Activated CD8-positive, alpha-beta memory T cell treated with anti-CD3 and anti-CD28 coated beads for 1 hour (primary cell): ENCODE measurements at places on chromosomes 6 and 20.

DNA sequence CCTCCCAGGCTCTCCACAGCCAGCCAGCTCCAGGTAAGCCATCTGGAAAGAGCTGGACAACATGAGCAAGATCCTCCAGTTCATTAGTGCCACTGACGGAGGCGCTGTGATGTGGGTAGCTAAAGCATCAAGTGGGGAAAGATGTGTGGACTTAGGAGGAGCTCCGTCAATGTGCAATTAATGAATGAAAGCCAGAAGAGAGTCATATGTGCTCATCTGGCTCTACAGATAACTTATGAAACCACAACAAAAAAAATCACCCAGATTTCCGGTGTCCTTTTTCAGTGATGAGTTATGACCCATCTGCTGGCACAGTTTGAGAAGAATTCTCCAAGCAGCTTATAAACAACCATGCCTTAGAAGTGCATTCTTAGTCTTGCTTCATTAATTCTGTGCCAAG lies 311.7 kb upstream of the PLCB4 start:
- no peak for DNase-seq

DNA sequence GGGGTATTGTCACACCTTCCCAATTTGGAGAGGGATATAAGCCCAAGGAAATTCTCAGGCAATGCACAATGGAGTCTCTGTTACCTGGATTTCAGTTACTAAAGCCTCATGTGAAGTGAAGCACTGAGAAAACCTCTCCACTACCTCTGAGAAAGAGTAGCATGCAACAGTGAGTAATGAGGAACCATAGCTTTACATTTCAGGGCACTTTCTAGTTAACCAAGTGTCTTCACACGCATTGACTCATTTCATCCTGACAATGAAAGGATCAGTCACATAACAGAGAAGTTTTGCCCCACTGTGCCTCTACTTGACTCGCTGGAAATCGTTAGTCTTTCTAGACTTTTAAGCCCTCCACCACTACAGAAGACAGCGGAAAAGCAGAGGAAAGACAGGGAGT lies 86.2 kb upstream of the ARID1B start:
- no peak for DNase-seq

GRCh38 chr6:110492584-110492983 lies 16.2 kb upstream of the SLC22A16 start:
- no peak for DNase-seq

DNA sequence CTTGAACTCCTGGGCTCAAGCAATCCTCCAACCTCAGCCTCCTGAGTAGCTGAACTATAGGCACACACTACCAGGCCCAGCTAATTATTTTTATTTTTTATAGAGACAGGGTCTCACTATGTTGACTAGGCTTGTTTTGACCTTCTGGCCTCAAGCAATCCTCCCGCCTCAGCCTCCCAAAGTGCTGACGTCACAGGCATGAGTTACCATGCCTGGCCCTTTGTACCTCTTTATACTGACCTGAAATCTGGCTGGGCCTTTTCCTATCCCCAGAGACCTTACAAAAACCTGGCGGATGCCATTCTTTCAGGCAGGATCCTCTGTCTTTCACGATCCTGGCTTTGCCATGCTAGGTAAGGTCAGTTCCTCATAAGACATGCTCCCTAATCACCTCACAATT lies 11.5 kb downstream of the WFDC3 start:
- DNase-seq, result no peak

GRCh38 chr6:28643017-28643740 lies 117.5 kb downstream of the GPX5 start:
- DNase-seq, result no peak

- DNase-seq, result no peak
These were observed 44.3 kb downstream of the CNKSR3 start for GRCh38 chr6:154466139-154466538.

GRCh38 chr6:84772428-84773132 lies 8.2 kb upstream of the TBX18 start:
- no peak for DNase-seq

DNA sequence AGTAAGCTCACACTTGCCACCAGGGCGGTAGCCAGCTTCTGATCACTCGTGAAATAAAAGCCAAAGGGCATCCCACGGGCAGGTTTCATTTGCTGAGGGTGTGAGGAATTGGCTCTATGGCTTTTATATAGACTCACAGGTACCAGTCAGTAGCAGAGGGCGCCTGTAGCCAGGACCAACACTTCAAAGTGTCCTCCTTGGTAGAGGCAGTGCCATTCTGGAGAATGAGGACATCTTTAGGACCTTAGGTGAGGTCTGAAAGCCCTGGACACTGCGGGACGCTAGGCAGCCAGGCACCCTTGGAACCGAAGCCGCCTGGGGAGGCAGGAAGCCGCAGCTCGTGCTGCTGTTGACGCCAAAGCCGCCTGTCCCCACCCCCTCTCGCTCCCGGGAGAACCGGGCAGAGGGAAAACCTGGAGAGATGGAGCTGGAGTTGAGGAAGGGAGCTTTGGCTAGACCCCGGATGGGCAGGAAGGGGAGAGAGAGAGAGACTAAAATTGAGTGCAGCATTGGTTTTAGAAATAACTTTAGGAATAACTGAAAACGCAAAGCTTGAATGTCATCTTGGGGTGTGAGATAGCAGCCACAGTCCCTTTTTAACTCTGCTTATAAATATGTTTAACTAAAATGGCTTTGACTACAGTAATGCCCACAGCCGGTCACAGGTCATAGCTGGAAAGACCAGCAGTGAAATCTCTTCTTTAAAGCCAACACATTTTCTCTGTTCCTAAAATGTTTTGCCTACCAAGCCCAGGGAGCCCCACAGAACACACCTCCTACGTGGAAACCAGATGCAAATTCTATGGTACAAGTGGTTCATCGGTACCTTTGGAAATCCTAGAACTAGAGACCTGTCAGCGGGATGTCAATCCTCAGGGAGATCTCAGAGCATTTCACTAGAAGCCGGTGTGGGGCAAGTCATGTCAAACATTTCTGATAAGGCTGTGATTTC lies 128.5 kb upstream of the CDYL start:
- DNase-seq, result no peak

DNA sequence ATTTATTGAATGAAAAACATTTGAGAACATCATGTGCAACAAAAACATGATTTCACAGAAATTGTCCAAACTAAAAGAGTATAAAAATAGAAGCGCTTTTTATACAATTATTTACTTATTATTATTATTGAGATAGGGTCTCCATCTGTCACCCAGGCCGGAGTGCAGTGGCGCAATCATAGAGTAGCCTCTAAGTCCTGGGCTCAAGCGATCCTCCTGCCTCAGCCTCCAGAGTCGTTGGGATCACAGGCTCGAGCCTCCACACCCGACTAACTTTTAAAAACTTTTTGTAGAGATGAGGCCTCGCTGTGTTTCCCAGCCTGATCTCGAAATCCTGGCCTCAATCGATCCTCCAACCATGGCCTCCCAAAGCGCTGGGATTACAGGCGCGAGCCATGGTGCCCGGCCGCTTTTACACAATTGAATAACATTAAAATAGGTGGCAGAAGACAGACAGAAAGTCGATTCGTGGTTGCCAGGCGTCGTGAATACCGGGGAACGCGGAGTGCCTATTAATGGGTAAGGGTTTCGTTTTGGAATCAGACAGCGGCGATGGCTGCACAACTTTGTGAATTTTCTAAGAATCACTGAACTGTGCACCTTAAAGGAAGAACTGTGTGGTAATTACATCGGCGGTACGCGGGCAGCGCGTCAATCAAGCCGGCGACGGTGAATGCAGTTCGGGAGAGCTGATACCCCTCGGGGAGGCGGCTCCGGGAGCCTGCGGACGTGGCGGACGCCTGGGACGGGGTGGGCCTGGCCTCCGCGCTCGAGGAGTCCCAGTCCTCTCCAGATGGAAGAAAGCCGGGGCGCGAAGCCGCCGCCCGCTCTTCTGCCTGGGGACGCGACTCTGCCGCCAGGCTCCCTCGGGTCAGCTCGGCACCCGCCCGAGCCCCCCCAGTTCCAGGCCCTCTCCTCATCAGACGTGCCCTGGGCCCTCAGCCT lies 807 bp downstream of the TBC1D20 start:
- no peak for DNase-seq

- no peak for DNase-seq
These were observed 296.5 kb downstream of the RNGTT start for GRCh38 chr6:88666901-88667300.

DNA sequence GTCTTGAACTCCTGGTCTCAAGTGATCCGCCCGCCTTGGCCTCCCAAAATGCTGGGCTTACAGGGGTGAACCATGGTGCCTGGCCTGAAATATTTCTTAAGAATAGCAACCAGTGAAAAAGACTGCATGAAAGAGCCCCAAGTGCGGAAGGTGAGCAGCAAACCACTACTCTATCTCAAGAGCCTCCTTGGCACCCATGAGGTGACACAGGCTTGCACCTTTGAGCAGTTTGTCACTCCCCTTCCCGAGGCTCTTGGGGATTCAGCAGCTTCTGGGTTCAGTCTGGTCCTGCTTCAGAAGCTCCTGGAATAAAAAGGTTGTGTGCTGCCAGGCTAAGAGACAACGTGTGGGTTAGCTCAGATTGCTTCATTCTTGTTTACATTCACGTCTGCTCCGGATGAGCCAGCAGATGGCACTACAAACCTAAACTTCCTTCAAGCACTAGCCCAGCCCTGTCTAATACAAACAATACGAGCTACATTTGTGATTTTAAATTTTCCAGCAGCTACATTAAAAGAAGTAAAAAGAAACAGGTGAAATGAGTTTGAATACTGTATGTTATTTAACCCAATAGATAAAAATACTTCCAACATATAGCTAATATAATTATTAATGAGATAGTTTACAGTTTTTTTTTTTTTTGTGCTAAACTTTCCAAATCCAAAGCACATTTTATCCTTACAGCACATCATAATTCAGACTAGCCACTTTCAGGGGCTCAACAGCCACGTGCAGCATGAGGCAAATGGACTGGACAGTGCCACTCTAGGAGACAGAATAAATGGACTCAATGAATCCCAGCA lies 46.2 kb downstream of the GJA10 start:
- peak; percentile 35 for DNase-seq

- DNase-seq, result no peak
These were observed 113.2 kb downstream of the EDN1 start for GRCh38 chr6:12403201-12403826.

GRCh38 chr6:124285146-124285545 lies 481.5 kb downstream of the NKAIN2 start:
- DNase-seq, result no peak
